ENCODE measurements at places on chromosomes 11 and 22.

DNA sequence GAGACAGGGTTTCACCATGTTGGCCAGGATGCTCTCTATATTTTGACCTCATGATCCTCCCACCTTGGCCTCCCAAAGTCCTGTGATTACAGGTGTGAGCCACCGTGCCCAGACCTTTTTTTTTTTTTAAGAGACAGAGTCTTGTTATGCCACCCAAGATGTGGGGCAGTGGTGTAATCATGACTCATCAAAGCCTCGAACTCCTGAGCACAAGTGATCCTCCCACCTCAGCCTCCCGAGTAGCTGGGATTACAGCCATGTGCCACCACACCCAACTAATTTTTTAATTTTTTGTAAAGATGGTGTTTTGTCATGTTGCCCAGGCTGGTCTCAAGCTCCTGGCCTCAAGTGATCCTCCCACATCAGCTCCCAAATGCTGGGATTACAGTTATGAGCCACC lies 37.9 kb downstream of the IZUMO1R start:
- DNase-seq = no peak

GRCh38 chr11:125945011-125945796 lies 640 bp upstream of the VSIG10L2 start:
- no peak for DNase-seq

- no peak for DNase-seq
Measured at GRCh38 chr22:48749555-48750227, 1078.0 kb downstream of the BRD1 start.

DNA sequence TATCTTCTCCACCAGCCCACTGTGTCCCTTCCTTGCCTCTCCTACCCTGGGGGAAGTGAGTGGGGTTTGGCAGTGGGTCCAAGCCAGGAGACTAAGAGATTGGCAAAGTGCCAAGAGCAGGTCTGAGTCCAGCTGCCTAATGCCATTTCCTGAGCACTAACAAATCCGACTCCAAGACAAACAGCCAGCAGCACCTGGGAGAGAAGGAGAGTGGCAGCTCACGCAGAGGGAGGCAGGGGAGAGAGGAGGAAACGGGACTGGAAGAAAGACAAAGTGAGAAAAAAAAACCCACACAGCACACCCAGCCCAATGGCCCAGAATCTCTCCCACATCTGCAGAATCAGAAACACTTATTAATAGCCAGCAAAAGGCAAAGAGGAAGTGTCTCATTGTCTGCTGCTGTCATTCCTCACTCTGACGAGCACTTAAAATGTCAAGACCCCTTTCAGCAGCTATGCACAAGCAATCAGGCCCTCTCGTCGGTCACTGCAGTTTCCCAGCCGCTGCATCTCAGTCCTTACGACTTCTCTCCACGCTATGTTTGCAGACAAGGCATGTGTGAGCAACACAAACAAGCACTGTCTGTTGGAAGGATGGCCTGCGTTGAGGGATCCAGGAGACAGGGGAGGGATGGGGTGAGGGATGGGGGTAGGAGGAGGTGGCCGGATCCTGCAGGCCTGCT lies 558.4 kb upstream of the CADM1 start:
- no peak for DNase-seq

DNA sequence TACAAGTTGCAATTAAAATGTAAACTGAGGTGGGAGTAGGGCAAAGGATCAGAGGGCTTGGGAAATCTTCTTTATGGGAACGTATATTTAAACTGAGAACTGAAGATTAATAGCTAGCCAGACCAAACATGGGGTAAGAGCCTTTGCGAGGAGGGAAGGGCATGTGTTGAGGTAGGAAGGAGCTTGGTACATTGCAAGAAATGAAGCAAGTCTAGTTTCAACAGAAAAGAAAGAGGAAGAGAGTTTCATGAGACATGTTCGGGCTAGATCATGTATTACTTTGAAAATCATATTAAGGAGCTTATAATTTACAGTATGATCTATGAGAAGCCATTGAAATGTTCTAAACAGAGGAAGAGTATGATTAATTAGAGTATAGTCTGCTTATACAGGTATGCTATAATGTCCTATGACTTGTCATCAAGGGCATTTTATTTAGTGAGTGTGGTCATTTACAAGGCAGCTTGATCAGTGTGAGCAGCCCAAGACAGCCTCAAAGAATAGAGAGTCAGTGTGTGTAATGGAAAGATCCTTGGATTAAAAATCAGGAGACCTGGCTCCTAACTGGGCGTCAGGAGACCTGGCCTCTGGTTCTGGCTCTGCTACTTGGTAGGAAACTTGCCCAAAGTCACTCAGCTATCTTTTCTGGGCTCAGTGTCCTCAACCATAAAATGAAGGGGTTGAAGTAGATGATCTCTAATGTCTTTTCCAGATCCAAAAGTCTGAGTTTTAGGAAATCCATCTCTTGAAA lies 10.9 kb downstream of the GAS2 start:
- peak; percentile 50 for DNase-seq

DNA sequence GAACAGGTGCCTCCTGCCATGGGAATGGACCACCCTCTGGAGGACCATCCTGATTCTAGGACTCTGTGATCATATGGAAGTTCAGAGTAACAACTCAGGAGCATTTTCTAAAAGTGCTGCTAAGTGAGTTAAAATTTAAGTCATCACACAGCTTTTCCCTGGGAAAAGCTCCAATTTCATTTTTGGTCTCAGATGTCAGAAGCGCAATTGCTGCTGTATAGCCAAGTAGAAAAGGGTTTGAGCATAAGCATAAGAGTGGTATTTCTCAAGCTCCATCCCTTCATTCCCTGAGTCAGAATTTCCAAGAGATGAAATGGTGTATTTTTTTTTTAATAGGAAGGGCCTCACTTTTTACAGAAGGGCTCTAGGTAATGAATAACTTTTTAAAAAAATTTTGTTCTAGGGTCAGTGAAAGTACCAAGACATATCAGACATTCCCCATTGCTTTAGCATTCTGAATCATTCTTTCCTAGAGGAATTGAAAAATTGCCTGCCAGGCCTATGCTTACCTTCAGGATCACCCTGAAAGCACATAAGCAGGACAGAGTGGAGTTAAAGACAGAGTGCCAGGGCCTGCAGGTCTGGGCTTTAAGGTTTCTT lies 564.5 kb upstream of the ISX start:
- DNase-seq = peak; percentile 17

DNA sequence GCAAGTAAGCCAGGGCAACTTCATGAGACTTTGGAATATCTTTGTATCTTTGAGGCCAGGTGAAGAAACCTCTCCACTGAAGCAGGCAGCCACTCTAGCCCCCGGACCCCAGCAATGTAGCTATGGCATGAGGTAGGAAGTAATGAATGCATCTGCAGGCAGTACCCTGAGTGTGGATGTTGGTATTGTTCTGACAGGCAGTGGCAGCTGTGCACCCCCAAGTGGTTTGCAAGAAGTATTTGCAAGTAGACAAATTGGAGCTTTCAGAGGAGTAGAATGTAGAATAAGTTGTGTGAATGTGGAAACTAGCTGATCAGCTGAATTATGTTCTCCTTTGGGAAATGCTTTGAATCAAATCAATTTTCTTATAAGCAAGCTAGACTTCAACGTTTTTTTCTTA lies 194.4 kb upstream of the PGR start:
- DNase-seq = no peak

GRCh38 chr22:33022231-33022630 lies 36.0 kb downstream of the SYN3 start:
- no peak for DNase-seq

DNA sequence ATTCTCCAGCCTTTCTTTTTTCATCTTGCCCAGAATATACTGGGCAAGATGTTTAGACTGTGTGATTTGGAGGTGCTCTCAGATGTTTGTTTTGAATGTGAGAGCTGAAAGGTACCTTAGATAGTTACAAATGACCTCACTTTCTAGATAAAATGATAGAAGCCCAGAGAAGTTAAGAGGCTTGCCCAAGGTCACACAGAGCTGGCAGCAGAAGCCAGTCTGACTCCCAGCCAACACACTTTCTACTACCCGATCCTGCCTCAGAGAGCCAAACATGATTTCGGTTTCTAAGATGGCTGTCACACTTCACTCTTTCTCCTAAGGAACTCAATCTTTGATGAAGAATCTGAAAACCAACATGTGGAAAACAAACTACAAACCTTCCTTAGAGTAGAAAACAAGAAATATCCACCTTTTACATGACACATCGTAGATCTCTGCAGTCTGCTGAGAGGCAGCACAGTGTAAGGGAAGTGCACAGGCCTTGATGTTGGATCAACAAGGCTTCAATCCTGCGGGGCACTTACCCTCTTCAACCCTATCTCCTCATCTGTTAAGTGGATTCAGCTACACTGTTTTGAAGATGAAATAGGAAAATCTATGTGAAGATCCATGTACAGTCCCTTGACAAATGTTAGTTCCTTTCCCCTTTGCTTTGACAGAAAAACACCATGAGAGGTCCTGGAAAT lies 58.6 kb downstream of the SYTL2 start:
- DNase-seq = no peak

DNA sequence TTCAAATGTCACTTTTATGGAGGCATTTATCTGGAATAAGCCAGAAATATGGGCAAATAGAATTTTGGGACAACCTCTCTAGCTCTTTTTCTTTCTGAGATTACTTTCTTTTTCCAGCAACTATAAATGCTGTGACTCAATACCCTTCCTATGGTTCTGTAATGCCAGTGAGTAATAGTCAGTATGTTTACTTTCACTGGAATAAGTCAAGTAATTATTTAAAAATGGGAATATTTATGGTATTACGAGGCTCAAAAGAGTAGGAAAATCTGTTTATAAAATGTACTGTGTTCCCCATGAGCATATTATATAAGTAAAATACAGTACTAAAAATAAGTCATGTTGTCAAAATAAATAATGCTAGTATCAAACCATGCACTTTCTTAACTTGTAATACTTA lies 750.5 kb downstream of the LUZP2 start:
- no peak for DNase-seq

- no peak for DNase-seq
Measured at GRCh38 chr11:69320756-69321741, 27.1 kb downstream of the MYEOV start.

- DNase-seq = no peak
Measured at GRCh38 chr11:112285841-112286311, 25.2 kb upstream of the PLET1 start.

DNA sequence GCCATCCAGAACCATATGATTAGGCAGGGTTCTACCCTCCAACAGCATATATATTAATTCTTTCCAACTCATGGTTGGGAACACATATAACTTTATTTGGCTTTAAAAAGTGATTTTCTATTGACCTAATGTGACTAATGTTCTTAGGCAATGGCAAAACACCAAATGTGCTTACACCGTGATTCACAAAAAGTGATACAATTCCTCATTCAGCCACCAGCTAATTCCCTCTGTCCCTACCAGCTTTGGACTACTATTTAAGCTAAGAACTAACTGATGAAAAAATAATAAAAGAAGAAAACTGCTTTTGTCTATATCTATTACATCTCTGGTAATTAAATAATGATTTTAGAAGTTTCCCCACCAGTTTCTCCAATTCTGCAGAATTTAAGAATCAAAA lies 4.7 kb downstream of the CTSC start:
- no peak for DNase-seq

DNA sequence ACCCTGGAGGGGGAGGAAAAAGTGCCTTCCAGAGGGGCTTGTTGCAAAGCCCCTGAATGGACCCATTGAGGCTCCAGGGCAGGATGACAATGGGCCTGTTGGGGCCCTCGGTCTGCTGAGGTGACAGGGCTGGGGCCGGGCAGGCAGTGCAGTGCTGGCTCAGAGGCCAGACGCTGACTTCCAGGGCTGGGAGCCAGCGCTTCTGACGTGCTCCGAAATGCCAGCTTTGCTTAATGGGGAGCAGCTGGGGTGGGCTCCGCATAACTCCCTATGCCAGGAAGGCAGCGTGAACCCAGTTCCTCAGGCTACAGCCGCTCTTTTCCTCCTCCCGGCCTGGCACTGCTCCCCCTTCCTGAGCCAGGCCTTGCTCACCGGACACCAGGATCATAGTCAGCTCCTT lies 17.7 kb downstream of the NAV2 start:
- DNase-seq = peak; percentile 78

- no peak for DNase-seq
Measured at GRCh38 chr11:123203934-123204333, 8.9 kb upstream of the CLMP start.

DNA sequence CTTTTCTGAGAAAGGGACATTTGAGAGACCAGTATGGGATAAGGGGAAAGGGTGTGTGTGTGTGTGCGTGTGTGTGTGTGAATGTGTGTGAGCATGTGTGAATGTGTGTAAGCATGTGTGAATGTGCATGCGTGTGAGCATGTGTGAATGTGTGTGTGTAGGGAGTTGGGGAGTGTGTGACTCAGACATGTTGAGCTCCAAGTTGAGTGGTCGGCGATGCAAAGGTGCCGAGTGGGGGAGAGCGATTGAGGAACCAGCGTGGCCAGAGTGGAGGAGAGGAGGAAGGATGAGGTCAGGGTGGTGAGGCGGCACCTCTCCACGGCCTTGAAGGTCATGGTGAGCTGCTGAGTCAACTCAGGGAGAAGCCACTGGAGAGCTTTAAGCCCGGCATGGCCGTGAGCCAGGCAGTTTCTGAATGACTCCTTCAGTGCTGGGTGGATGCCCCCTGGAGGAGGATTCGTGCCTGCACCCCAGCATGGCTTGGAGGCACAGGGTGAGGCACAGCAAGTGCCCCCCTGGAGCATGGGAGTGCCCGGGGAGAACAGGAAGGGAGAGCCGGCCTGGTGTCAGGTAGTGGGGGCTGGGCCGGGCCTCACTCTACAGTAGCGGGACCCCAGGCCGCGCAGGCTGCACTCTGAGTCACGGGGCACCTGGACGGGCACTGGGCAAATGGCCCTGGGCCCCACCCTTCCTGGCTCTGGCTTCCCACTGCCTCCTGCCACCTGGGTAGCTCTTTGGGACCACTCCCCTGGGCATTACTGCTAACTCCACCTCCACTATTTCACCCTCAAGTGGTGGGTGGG lies 8.2 kb upstream of the CCDC88B start:
- peak; percentile 74 for DNase-seq

DNA sequence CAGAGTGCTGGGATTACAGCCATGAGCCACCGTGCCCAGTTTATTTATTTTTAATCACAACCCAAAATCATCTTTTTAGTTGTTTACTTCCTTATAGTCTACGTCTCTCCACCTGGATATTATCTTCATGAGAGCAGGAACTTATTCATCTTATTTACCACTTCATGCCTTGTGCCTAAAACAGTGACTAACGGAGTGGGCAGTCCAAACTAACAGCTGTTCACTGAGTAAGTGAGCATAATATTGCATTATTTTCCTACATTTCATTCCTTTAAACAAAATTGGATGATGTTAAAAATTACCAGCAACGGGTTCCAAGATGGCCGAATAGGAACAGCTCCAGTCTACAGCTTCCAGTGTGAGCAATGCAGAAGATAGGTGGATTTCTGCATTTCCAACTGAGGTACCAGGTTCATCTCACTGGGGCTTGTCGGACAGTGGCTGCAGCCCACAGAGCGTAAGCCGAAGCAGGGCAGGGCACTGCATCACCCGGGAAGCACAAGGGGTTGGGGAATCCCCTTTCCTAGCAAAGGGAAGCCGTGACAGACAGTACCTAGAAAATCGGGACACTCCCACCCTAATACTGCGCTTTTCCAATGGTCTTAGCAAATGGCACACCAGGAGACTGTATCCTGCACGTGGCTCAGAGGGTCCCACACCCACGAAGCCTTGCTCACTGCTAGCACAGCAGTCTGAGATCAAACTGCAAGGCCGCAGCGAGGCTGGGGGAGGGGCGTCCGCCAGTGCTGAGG lies 14.1 kb downstream of the TMEM123 start:
- DNase-seq = no peak
